ENCODE measurements at places on chromosomes 2 and 18.
A peak's percentile ranks its signal among the peaks of the same experiment; 100 is the strongest.

GRCh38 chr2:231714639-231715498 is 6.5 kb downstream of the PTMA start:
- DNase-seq = peak; percentile 86

GRCh38 chr2:182031956-182032355 is 46.3 kb downstream of the PPP1R1C start:
- no peak for DNase-seq

DNA sequence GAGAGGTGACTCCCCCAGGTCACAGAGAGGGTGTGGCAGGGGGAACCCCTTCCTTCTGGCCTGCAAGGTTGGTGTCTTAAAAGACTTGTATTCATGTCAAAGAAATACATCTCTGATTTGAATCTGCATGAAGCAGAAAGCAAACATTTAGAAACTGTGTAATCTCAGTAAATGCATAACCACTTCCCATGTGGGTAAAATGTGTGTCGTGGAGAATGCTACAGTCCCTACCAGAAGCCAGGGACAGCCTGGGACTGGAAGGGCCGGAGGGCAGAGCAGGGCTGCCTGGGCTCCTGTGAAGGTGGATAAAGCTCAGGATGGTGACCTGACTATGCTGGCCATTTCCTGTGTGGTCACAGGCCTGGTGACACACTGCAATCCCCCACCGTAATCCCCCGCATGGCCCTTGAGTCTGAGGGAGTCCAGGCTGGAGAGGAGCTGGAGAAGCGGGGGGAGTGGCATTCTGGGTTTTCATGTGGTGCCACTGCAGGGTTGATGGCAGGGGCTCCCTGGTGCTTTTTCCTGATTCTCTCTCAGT is 102.2 kb downstream of the LRRC30 start:
- no peak for DNase-seq

DNA sequence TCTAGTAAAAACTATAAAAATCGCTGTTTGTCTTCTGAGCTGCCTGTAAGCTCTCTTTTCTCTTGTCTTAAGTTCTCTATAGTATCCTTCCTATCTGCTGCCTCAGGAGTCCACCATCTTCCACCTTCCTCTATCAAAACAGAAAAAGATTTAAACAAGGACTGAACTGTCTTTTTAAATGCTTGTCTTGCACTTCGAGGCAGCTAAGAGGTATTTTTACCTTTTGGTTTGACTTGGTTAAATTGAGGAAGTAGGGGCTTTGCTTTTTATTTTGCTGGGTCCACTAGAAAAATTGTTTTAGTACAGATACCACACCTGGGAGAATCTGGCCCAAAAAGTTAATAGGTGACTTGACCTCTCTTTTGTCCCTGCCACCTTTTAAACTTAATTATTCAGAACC is 12.2 kb downstream of the SESTD1 start:
- no peak for DNase-seq

DNA sequence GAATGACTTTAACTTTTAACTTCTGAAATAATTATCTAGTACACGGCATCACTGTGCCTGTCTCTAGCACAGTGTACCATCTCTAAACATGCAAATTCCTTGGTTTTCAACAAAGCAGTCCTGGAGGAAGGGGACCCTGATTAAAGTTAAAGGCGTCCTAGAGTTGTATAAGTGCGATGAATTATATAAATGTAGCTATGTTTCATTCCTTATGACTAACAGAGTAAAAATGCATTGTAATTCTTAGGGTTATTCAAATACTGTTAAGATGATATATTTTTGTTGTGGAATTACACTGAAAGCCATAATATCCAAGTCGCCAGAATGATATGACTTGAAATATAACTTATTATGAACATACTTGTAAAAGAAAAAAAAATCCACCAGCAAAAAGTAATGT is 544.9 kb upstream of the LINC00305 start:
- DNase-seq = no peak

GRCh38 chr2:173942861-173943523 is 22.2 kb downstream of the SP3 start:
- no peak for DNase-seq

- DNase-seq = no peak
These were observed 319.8 kb upstream of the GULP1 start for GRCh38 chr2:187971893-187972292.

- no peak for DNase-seq
These were observed 13.1 kb downstream of the GPR45 start for GRCh38 chr2:105254531-105255210.

- DNase-seq = no peak
These were observed 22.2 kb downstream of the METAP1D start for GRCh38 chr2:172021955-172022354.

GRCh38 chr2:169479257-169480078 is at the start of gene BBS5:
BBS5 (plus strand) TSS chr2:169479494; CDS start chr2:169479554, 60 bp downstream.
- peak; percentile 72 for DNase-seq

- no peak for DNase-seq
These were observed 76.2 kb downstream of the PSMG2 start for GRCh38 chr18:12779043-12779442.

DNA sequence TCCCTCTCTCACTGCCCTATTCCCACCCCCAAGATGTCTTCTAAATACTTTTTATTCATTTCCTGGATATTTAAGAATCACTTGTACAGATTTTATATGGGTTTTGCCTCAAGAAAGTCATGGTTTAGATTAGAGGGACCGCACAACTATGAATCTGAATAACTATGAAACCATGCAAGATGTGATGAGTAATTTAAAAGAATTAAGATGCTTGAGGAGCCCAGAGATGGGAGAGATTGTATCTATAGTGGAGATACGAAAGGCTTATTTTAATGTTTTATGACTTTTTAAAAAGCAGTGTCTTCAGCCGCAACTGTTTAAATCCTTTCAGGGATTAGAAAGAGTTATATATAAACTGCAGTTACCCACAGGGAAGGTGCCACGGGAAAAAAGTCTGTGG is 324.1 kb downstream of the LPIN1 start:
- DNase-seq = no peak

DNA sequence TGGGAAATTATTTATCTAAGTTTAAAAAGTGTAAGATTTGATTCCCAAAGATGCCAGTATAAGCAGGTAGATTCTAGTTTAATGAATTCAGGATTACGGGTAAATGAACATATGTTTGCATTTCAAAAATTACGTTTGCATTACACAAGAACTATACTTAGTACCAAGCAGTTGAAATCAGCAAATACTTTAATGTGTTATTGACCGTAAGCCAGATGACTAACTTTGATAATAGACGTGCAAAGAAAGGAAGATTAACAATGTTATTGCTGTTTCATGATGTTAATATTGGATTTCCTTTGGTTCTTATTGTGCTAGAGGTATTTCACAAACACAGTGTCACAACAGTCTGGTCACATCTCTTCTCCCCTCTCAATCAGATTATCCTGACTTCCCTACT is 294.7 kb downstream of the TDRD15 start:
- no peak for DNase-seq

- no peak for DNase-seq
These were observed 101.7 kb upstream of the ALPP start for GRCh38 chr2:232276733-232277313.

- DNase-seq = no peak
These were observed 1.6 kb downstream of the FEV start for GRCh38 chr2:218983263-218983933.

GRCh38 chr2:198917926-198918720 is 539.6 kb downstream of the SATB2 start:
- no peak for DNase-seq

DNA sequence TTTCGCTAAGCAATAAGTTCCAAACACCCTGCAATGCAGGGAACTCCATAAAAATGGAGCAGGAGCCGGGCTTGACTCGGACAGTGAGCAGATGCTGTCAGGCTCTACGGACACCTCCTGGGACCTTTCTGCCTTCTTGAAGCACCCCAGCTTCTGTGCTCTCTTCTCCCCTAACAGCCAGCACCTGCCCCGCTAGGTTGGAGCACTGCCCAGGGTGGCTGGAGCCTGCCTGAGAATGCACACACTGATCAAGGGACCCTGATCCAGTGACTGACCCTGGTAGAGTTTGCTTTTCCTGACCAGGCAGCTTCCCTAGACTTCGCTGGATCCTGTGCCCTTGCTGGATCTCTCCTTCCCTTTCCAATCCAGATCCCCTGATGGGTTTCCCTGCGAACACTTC is 40.9 kb downstream of the CD226 start:
- DNase-seq = no peak

All from stimulated activated CD4-positive, alpha-beta T cell treated with anti-CD3 and anti-CD28 coated beads, TNF-alpha, amount 100 ng/mL, for 48 hours (primary cell).